ENCODE measurements at places on chromosomes 16 and 17.

DNA sequence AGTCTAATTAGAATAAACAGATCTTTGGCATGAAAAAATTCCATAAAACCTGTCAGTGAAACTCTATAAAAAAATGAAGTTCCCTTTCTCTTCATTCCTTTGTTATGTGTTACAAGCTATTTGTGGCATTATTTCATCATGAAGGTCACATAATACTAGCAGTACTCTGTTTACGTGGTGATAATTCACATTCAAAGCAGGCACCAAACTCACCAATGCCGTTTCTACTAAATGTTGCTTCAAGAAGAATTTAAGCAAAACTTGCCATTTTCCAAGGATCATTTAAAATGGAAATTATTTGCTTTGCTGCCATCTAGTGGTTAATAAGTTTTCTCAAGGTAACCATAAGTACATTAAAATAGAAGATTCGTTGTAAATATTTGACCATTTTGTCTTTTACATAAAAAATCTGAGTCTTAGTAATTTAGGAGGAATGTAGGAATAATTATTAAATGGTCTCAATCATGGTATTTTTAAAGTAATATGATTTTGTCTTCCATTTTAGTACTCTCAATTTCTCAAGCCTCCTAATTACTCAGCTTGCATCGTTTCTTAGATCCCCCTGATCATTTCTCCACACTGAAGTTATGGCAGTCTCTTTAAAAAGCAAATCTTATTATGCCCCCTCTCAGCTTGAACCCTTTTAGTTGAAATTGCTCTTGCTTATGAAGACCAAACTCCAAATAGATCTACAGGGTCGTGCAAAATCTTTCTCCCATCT is 80.8 kb downstream of the OMG start:
- DNase-seq: peak; percentile 53

DNA sequence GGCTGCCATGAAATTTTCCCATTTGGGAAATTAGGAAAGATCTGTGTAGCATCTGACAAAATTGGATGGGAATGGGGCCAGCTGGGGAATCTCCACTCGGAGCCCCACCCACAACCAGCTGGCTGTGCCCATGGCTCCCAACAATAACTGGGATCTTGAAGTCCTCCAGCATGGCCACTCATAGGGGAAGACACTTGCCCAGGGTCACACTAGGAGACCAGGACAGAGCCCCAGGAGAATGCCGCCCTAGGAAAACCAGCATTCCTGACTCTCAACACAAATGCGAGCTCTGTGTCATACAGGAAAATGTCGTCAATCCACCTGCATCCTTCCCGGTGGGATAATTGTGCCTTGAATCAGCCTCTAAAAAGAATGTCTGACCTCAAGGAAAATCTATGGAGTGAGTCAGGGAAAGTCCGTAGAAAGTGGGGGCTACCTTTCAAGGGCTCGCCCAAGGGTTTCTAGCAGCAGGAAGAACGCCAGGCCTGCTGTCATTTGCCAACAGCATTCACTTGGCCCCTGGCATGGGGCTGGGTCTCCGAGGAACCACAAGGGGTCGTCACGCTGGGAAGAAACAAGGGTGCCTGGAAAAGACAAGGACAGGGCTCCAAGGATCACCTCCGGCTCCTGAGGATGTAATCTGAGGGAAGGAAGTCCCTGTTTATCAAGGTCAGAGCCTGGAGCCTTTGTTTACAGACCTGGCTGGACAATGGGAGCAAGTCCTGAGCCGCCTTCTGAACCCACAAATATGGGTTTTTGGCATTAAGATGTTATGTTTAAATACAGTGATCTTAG is 15.9 kb downstream of the CDH5 start:
- DNase-seq: no peak

DNA sequence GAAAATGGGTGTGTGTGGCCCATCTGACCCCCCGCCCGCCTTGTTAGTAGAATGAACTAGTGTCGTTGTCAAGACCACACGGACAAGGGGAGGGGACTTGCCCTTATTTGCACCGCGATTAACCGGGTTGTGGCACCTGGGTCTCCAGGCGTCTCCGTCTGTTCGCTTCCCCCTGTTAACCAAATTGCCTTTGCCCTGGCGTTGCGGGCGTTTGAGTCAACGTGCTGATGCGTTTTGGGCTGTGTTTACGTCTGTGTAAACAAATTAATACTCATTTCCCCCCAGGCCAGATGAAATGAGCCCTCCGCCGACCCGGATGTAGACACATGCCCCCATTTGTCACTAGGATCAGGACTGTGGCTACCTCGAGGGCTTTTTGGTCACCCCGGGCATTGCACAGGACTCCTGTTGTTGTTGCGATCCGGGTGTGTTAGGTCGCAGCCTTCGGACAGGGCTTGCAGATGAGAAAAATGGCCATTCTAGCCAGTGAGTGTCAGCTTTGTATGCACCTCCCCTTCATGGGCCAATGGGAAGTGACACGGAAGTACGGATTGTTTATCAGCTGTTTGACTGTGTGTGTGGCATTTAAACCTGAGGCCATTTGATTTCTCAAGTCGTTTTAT is 906 bp downstream of the RBL2 start:
- peak; percentile 83 for DNase-seq

DNA sequence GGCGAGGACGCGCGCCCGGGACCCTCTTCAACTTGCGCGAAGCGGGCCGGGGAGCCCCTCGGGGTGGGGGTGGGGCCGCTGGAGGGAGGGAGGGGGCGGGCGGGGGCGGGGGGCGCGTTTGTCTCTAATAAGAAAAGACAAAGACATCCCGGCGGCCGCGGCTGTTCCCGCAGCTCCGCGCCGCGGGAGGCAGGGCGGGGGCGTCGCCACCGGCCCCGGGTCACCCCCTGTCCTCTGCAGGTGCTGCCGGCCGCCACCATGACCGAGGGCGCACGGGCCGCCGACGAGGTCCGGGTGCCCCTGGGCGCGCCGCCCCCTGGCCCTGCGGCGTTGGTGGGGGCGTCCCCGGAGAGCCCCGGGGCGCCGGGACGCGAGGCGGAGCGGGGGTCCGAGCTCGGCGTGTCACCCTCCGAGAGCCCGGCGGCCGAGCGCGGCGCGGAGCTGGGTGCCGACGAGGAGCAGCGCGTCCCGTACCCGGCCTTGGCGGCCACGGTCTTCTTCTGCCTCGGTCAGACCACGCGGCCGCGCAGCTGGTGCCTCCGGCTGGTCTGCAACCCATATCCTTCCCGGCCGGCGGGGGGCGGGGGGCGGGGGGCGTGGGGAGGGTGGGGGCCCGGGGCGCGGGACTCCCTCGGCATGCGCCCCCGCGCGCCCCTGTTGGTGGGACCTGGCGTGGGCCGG is 714 bp downstream of the CACNA1H start:
- DNase-seq: no peak

- no peak for DNase-seq
Measured at GRCh38 chr17:14950216-14950615, 314.9 kb downstream of the PMP22 start.

DNA sequence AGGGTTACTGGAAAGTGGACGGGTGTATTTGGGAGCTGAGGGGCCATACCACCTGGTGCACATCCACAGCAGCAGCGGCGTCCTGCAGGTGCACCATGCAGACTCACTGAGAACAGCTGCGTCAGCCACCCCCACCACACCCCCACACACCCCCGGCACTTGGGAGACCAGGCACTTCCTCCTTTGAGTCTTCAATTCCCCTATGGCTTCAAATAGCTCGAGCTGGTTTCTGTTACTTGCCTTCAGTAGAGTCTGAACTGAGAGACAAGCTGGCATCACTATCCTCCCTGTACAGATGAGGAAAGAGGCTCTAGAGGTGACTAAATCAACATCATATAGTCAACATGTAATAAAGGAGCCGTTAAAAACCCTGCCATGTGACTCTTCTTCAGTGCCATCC is 15.4 kb downstream of the CUEDC1 start:
- peak; percentile 23 for DNase-seq

- peak; percentile 34 for DNase-seq
Measured at GRCh38 chr17:38815576-38816193, 9.4 kb downstream of the CWC25 start.

- no peak for DNase-seq
Measured at GRCh38 chr16:75053791-75054555, 55.1 kb downstream of the ZNRF1 start.

GRCh38 chr17:31269036-31269577 is 27.9 kb downstream of the OMG start:
- DNase-seq: no peak

All from CD4-positive, alpha-beta T cell treated with Interleukin-17A for 1 hour (primary cell).